ENCODE measurements at places on chromosomes 16 and 17.
A peak's percentile ranks its signal among the peaks of the same experiment; 100 is the strongest.

DNA sequence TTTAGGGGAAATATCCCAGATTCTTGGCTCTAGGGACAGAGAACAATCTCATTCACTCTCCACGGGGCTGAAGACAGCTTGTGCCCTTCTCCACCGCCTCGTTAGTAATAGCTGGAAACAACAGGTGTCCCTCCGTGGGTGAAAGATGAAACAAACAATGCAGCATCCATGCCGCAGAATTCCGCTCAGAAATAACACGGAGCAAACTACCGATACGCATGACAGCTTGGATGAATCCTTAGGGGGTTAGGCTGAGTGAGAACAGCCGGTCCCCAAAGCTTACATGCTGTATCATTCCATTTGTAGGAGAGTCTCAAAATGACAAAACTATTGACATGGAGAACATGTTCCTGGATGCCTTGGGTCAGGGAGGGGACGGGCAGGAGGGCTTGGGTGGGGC, 29.4 kb upstream of the CACNG1 start:
- no peak for DNase-seq

DNA sequence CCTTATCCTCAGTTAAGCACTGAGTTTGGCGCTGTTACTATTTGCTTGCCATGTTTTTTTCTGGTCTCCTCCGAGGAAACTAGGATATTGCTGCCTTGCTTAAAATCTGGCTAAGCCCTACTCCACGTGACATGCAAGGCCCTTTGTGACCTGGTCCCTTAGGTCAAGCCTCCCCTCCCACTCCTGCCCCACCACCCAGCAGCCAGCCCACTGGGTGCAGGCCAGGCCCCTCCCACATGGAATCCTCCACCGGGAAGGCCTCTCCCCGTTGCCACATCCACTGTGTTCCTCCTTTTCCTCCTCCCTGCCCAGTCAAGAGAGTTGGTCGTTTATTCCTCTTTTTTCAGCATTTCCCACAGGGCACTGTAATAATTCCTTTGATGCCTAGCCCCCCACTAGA, 16.2 kb downstream of the PSMD3 start:
- no peak for DNase-seq

- DNase-seq, result no peak
Measured at GRCh38 chr16:77307426-77308162, 108.4 kb downstream of the SYCE1L start.

DNA sequence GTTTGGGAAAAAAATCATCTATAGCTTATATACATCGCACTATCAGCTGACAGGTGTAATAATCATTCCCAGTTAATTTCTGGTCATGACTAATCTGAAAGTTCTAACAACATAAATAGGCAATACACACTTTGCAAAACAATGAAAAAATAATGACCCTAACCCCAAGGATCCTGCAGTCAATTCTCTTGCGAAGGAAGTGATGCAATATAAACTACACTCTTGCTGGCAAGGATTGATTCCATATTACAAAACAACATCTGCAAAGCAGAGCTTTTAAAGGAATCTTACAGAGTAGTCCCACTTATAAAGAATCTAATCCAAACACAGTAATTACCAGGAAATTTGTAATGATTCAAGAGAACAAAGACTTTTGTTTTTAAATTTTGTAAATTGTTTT, 73.4 kb downstream of the MYO1D start:
- DNase-seq, result no peak

- no peak for DNase-seq
Measured at GRCh38 chr17:81647640-81648012, 8.7 kb downstream of the PDE6G start.

GRCh38 chr17:42798011-42798382, 507 bp downstream of the COA3 start:
- no peak for DNase-seq

GRCh38 chr17:7850701-7851437, 4.0 kb upstream of the TMEM88 start:
- no peak for DNase-seq

DNA sequence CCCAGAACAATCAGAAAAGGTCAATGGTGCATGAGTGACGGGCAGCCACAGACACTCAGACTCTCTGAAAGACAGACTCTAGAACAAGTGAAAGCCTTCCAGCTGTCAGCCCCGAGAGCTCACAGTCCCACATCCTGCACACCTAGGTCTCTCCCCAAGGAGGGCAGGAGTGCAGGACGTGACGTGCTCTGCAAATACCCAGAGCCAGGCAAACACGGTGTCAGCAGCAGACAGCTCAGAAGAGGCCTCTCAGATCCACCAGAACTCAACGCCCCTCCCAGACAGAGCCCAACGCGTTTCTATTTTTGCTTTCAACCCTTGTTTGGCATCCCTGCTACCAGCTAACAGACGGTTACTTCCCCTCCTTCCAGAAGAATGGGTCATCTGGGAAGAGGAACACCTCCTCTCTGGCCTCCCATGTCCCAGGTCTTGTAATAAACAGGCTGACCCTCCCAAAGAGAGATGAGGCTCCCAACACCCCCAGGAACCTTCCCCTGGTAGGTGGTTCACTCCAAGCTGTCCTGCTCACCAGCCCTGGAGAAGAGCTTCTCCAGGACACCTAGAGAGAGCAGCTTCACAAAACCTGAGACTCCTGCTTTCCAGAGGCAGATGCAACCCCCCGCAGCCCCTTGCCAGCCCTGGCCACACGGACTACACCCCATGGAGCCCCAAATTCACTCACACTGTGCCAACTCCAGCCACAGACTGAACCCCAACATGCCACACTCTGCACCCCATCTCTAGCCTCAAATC, 7.6 kb downstream of the PITPNM3 start:
- DNase-seq, result no peak

DNA sequence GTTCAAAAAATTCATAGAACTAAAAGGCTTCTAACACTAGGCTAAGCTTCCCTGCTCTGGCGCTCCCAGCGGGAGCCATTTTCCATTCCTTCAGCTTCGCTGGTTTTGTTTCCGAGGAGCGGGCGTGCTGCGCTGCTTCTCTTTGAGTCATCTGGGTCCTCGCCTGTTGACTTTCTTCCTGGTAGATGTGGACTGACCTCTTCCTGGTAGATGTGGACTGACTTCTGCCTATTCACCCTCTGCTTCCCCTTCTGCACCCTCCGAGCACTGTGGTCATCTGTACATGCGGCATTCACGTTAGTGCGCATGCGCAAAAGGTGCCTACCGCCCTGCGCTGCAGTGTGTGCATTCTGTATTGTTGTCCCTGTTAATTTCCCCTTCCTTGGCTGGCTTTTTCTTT, 40.8 kb upstream of the SEC14L1 start:
- DNase-seq, result no peak

- DNase-seq, result no peak
Measured at GRCh38 chr16:2040787-2041522, 6.7 kb downstream of the NTHL1 start.

DNA sequence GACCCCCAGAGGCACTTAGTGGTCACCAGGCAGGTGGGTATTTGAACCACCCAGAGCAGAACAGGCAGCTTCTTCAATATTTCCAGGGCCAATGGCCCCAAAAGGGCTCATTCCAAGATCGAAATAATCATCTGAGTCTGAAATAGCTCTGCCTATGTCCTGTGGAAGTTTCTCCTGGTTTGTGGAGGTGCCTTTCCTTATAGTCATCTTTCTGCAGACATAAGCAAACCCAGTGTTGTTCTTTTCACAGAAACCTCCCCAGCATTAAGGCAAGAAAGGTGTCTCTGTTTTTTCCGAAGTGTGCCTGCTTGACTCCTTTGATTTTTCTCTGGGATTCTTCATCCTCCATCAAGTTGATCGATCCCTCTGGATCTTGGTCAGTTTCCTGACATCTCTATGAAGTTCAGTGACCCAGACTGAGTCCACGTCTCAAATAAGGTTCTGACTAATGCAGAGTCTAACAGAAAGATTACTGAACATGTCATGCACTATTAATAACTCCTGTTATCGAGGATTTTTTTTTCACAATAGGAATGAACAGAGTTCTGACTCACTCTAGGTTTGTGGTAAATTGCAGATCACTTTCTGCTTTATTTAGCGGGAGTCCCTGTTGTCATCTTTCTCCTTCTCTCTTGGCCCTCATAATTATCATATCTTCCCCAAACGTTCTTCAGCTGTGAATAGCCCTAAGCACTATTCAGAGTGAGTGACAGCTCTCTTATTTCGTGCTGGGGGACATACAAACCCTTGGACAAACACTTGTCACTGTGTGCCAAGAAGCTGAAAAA, 1.5 kb downstream of the LRRC3C start:
- no peak for DNase-seq

DNA sequence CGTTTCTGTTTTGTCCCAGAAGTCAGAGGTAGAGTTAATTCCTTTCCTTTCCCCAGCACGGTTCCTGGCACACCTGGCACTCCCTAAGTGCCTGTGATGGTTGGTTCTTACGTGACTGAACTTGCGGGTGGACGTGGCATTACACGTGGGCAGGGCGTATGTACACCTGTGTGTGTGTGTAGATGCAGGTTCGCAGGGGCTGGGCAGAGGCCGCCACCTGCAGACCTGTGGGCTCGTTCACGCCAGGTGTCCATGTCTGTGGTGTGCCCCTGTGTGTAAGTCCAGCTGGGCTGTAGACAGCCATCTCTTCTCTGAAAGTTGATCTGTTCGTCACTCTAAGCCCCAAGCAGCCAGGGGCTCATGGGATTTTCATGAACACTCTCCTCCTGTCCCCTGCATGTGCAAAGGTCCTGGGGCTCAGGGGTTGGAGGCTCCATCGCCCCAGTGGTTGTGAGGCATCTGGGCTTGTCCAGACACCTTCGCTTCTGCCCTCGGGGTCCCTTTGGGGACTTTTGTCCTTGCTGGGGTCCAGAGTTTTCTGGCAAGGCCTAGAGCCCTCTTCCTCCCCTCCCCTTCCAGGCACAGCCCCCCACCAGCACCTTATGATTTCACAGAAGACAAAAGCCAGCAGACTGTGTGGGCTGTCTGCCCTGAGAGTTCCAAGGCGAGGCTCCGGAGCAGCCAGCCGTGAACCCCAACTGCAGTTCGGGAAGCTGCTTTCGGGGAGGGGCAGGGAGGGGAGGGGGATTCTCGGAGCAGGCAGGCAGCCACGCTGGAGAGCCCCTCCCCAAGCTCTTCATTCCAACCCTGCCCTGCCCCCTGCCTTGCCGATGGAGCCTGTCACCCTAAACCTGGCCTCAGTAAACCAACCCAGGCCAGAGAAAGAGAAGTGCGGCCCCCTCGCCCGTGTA, 5.4 kb upstream of the FSCN2 start:
- DNase-seq, result no peak

- DNase-seq, result peak; percentile 40
Measured at GRCh38 chr16:81816793-81817210, 37.7 kb downstream of the PLCG2 start.

GRCh38 chr16:88938777-88939244, 38.2 kb downstream of the CBFA2T3 start:
- DNase-seq, result no peak
